ENCODE measurements at places on chromosomes 16 and 17.

- DNase-seq: no peak
Observed at GRCh38 chr17:74277935-74278334, 3.9 kb downstream of the DNAI2 start.

DNA sequence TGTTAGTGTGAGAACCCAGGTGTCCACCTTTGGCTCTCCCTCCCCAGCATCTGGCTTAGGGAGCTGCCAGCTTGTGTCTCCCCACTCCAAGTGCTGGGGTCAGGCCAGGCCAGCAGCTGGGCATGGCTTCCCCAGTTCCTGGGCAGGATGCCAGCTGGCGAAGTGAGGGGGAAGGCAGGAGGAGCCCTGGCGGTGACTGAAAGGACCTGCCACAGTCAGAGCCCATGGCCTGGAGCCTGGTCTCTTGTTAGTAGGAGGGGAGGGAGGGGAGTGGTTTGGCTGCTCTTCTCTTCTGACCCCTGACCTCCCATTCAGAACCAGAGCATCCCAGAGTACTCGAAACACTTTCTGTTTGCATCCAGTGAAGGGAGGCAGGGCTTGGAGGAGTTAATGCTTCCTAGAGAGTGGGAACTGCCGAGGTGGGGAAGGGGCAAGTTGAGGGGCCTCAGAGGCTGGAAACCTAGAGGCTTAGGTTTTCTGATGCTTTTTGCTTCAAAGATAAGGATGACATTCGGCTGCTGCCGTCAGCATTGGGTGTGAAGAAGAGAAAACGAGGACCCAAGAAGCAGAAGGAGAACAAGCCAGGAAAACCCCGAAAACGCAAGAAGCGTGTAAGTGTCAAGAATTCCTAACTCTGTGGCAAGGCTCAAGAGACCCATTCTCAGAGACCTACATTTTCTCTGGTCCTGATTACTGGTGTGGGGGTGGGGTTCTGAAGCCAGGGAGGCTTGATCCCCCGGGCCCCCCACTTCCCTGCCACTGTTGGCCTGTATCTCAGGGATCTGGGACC, 772 bp downstream of the CHD3 start:
- peak; percentile 95 for DNase-seq

DNA sequence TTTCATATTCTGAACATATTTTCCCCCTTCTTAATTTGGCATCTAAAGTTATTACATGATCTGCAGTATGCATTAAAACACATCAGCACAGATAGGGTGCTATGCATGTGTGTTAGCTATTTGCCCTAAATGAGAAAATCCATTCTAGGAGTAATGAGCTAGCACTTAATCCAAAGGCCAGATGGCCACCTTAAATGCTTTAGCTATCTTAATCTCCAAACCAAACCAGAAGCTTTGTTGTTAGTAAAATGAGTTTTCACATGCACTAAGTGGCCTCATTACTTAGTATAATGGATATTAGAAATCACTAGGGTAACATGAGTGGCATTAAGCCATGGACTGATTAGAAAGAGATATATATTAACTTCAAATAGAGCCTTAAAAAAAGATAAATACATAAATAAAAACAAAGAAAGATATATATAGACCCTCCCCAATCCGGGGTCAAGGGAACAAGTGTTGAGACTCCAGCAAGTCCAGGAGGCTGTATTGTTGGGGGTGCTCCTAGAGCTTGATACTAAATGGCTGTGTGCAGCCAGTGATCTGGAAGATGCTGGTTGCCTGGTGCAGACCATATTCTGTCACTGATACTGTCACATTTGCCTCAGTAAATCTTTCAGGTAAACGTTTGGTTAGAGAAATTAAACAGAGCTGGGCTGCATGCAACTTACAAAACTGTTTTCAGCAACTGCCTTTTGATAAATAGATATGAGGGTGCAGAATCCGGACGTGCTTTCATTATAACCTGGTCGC, 67.3 kb downstream of the MYH10 start:
- no peak for DNase-seq

- DNase-seq: no peak
Observed at GRCh38 chr17:63430223-63430622, 15.9 kb downstream of the CYB561 start.

DNA sequence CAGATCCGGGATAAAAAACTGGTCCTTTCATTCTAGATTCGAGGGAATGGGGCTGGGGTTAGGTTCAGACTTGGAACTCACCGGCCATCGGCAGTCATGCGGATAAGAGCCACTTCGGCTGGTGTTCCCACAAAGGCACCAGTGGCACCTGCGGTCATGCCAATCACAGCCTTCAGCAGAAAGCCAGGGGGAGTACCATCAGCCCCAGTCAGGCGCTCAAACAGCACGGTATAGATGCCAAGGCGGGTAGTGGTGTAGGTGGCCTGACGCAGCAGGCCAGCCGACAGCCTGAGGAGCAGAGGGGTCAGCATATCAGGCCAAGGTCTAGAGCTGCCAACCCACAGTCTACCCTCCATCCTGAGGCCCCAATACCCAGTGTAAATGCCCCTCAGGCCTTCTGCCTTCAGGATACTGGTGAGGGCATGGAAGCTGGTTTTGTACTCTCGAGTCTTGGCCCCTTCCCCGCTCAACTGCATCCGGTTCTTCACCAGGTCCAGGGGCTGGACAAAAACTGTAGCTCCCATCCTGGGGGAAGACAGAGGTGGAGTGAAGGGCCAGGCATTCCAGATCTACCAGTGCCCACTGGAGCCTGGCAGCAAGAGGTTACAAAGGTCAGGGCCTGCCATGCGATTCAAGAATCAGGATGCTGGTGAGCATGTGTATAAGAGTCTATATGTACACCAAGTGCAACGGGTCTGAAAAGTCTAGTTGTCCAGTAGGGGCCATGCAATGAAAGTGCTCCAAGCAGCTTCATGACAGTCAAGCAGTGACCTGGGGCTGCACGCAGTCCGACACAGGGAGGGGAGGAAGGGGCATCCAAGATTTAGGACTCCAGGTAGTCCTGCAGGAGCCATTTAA, 929 bp downstream of the SLC25A11 start:
- DNase-seq: no peak

DNA sequence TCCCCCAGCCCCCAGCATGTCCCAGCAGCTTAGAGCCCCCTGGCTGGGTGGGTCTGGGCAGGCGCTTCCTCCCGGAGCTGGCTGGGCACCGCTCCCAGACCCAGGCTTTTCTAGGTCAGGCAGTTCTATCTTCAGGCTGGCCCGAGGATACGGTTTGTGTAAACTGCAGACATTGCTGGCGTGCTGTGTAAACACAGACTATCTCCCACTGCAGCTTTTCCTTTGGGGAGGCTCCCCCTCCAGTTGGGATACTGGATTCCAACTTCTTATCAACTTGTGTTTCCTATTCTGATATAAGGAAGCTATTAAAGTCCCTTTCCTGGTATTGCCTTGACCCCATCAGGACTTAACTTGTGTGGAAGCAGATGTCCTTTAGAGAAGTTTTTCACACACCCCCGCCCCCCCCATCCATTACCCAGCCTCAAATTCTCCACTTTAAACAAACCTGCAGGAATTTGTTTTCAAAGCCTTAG, 18.3 kb upstream of the GNA13 start:
- DNase-seq: peak; percentile 10

DNA sequence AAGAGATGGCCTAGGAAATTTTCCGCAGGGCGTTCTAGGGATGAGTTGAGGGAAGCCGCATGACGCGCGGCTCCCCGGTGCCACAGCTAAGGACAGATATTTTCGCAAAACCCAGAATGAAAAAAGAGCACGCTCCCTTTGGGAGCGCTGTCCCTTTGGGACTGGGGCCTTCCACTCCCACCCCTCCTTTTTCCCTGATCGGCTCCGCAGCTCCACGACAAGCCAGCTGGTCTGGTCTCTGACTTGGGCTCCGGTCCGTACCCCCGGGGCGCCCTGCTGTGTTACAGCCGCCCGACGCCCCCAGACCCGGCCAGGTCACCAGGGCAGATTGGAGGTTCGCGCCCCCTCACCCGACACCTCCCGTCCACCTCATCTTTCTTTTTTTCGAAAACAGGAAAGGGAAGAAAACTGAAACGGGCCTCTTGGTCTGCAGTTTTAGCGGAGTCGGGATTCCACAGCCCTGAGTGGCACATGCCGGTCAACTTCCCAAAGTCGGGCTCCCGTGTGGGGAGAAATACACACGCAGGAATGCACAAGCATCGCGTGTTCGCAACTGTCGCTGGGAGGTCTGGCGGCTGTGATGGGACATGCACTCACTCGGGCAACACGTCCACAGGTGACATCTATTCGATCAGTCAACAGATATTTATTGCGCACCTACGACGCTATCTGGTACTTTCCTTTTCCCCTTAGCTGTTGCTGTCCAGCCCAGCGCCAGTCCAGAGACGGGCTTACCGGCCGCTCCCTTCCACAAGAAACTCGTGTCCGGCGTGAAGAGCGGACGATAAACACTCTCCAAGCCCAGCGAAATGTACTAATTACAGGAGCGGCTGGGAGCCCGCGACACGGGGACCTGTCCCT, 3.9 kb upstream of the SOX9 start:
- no peak for DNase-seq

DNA sequence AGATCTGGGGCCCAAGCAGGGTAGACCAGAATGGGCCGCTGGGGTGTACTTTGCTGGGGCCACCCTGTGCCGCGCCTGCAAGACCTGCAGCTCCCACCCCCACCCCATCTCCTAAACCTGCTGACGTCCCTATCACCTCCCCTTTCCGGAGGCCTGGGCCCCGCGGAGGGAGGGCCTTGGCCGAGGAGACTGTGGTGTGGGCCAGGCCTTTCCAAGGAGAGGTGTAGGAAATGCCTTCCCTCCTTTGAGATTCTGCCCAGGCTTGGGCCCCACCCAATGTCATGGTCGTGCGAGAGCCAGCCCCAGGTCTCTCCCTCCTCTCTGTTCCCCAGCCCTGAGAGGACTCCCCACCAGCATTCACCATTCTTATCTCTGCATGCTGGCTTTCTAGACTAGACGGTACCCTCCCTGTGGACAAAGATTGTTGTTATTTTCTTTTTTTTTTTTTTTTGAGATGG, 3.9 kb upstream of the WFIKKN2 start:
- no peak for DNase-seq

DNA sequence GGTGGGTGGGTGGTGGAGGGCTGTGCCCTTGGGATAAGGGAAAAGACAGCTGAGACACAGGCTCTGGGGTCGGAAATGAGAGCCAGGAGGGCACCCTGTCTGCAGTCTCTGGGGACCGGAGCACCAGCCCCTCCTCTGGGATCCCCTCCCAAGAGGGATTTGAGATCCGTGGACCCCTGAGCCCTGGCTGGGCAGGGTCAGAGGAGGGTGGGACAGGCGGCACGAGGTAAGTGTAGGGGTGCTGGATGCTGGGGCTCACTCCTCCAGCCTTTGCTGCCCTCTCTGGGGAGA, 425 bp downstream of the SGSH start:
- no peak for DNase-seq
